Fibroblast of upper back skin (primary cell): ENCODE measurements at places on chromosomes 1 and 21.
A peak's percentile ranks its signal among the peaks of the same experiment; 100 is the strongest.

- DNase-seq, result peak; percentile 63
Observed at GRCh38 chr1:186618401-186619170, 61.6 kb downstream of the PTGS2 start.

DNA sequence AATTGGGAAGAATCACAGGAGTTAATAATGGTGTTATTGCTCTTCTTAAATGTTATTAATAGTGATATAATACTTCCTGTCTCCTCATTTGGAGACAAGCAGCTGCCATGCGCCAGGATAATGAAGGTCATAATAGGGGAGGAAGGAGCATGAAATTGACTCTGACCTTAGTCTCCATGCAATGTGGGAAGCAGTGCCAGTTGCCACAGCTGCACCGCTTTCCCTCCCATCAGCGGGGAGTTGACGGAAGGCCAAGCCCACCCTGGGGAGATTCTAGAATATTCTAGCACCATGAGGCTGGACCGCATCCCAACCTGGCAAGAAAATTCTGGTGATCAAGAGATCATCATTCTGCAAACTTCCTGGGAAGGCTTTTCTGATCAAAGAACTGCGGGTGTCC, 11.0 kb upstream of the OLIG1 start:
- no peak for DNase-seq

- no peak for DNase-seq
Observed at GRCh38 chr1:200166411-200166810, 138.9 kb downstream of the NR5A2 start.

- peak; percentile 64 for DNase-seq
Observed at GRCh38 chr1:117093870-117094621, 27.5 kb downstream of the TRIM45 start.

DNA sequence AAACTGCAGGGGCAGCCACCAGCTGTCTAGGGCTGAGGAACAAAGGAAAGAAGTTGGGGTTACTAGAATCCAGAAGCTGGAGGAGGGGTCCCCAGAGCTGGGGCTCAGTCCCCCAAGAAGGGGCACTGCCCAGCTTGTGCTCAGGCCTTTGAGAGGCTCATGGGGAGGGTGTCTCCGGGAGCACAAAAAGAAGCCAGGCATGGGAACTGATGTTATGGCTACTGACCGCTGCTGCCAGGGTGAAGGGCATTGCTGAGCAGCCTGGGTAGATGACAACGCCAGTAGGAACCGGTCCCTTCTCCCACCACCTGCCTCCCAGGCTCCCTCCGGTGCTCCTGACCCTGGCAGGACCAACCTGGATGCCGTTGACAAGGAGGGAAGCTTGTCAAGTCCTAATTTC, 762.5 kb upstream of the TPTE start:
- DNase-seq, result no peak

GRCh38 chr1:210691039-210691610, 362.4 kb downstream of the HHAT start:
- no peak for DNase-seq

DNA sequence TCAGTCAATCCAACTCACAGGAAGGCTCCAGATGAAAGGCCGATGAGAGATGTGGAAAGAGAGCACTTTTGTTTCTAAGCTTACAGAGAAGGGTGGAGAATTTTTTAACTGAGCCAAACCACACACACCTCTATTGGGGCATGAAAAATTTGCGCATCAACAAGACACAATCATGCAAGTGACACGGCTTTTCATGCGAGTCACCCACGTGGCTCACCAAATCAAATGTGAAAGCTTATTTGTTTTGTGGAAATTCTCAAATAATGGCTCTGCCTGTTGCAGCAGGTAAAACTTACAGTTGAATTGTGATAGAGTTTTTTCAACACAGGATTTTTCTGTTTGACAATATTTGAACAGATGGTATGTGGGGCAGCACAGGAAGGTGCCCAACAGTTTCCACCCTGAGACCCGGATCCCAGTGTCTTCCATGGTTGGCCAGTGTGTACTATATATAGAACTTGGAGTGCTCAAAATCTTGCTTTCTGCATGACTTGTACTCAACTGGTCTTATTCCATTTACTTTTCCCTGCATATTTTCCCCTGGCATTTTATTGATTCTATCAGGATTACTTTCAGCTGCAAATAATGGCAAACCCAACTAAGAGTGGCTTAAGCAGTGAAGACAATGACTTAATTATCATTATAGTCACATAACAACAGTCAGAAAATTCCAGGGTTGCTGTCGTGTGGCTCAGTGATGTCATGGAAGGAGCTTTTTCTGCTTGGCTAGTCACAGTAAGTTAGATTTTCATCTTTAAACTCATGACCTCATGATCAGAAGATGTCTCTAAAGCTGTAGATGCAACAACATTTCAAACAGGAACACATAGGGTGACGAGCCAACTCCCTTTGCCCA, 90.6 kb upstream of the SIM2 start:
- no peak for DNase-seq

- DNase-seq, result no peak
Observed at GRCh38 chr1:94004924-94005323, 95.7 kb upstream of the GCLM start.

- no peak for DNase-seq
Observed at GRCh38 chr21:41584603-41585176, 76.7 kb upstream of the TMPRSS2 start.

DNA sequence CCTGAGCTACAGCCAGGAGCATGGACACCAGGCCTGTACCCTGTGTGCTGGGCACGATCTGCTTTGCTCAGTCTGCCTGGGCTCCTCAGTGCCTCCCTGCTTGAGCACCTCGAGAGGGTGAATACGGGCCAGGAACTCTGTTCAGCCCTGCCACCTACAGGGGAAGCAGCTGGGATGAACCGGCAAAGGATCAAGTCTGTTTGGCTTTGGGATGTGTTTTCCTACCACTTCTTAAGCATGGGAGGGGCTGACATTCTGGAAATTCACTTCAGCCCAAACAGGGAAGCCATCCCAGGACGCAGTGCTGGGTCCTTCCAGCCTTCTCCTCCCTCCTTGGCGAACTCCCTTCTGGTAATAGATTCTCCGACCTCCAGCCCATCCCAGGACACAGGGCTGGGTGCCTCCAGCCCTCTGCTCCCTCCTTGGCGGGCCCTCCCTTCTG, 55.8 kb upstream of the SELENON start:
- DNase-seq, result peak; percentile 62

- peak; percentile 16 for DNase-seq
Observed at GRCh38 chr1:31932491-31933316, 5.5 kb downstream of the PTP4A2 start.
